ENCODE measurements at places on chromosomes 11 and 22. TPM values are rescaled to one million over a fixed set of nuclear protein-coding genes. Genes with fewer than 3 reads are reported as not detected.
A peak's percentile ranks its signal among the peaks of the same experiment; 100 is the strongest.

DNA sequence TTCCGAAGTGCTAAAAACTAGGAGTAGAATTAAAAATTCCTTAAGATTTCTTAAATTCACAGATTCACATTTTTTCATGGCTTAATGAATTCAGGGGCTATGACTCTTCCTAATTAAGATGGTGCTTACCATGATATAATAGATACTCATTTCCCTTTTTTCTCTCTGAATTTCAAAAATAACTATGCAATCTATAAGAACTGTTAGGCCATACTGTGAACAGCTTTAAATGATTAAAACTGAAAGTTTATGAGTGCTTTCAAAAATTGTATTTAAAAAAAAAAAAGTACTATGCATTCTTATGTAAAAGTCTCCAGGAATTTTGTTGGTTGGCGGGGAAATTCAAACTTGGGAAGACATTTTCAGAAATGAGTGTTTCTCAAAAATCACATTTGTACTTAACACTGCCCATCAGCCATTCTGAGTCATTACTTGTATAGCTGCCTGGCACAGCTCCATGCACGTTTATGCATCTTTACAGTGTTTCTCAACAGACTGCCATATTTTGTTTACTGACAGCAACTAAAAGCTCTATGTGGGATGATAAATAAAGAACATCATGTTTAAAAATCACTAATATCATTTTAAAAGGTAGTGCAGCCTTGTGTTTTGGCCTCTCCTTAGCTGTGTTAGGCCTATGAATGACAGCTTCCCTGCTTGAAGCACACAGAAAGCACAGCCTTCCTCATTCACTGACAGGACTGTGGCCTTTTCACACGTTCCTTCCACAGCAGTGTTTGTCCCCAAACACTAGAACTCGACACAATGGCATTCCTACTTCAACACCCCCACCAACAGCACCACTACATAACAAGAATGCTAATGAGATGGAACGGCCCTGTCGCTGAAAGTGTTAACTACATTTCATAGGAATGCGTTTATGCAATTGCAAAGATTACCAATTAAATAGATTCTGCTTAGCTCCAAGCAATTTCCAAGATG is 131.4 kb downstream of the DCDC1 start:
- H3K27me3 ChIP-seq, result peaks cover 21% of the 10 kb centered on the region
- no peak overlapping the region for H3K27ac ChIP-seq
- H3K4me1 ChIP-seq, result no peaks in the 10 kb centered on the region
- H3K36me3 ChIP-seq, result no peaks in the 10 kb centered on the region
- DNase-seq, result no peak
- no peak overlapping the region for H3K4me3 ChIP-seq

The FOLR3 gene
- not detected for total RNA-seq

DNA sequence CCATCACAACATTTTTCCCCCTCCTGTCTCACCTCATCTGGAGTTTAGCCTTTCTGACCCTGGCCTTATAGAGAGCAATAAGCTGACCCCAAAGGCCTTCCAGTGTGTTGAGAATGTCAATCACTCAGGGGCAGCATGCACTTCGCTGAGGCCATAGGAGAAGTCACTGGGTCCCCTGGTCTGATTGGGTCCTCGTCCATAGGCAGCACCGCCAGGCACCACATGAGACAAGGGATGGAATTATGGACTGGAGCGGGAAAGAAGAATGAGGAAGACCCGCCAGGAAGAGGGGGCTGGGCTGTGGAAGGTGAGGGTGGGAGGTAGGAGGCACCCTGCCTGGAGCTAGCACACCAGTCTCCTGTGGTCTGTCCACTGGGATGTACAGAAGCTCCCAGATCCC is 72.9 kb downstream of the DSCAML1 start:
- H3K27me3 ChIP-seq, result peaks cover 19% of the 10 kb centered on the region
- H3K4me3 ChIP-seq, result no peak overlapping the region
- no peak overlapping the region for H3K27ac ChIP-seq
- no peaks in the 10 kb centered on the region for H3K4me1 ChIP-seq

The SLC22A12 gene
- total RNA-seq, result not detected

- peaks cover 3% of the 10 kb centered on the region for H3K4me1 ChIP-seq
- no peak overlapping the region for H3K4me3 ChIP-seq
- H3K36me3 ChIP-seq, result no peaks in the 10 kb centered on the region
- no peak for DNase-seq
Measured at GRCh38 chr22:38018938-38019827, 34.8 kb upstream of the SOX10 start.

The KRTAP5-11 gene
- total RNA-seq, result not detected

The CHRNA10 gene
- total RNA-seq, result 1.1 TPM

The SEC14L3 gene
- not detected for total RNA-seq

DNA sequence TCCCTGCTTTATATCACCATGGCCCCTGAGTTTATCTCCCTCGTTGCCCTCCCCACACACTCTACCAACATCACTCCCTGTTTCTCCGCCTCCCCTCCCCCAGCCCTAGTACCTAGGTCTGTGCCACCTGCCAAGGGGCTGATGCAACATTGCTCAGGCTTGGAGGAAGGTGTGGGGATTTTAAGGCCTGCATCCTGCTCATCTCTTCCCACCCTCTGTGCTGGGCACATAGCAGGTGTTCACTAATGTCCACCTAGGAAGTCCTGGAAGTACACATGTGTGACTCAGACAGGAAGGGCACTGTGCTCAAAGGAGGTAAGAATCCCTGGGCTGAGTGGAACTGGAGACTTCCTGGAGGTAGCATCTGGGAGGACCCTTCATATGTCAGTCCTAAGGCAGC is 37.0 kb downstream of the PDE2A start:
- no peak overlapping the region for H3K27ac ChIP-seq
- no peaks in the 10 kb centered on the region for H3K36me3 ChIP-seq
- no peak overlapping the region for H3K4me3 ChIP-seq
- peaks cover 2% of the 10 kb centered on the region for H3K4me1 ChIP-seq
- DNase-seq, result no peak
- H3K27me3 ChIP-seq, result peaks cover 37% of the 10 kb centered on the region

GRCh38 chr11:119754656-119755355 is 25.8 kb upstream of the NECTIN1 start:
- no peaks in the 10 kb centered on the region for H3K36me3 ChIP-seq
- H3K4me1 ChIP-seq, result peaks cover 11% of the 10 kb centered on the region
- H3K27me3 ChIP-seq, result peaks cover 36% of the 10 kb centered on the region
- no peak for DNase-seq
- H3K27ac ChIP-seq, result no peak overlapping the region

GRCh38 chr11:117570701-117571100 is 226.3 kb downstream of the DSCAML1 start:
- peaks cover 2% of the 10 kb centered on the region for H3K27me3 ChIP-seq
- DNase-seq, result no peak
- no peak overlapping the region for H3K27ac ChIP-seq
- H3K4me1 ChIP-seq, result no peaks in the 10 kb centered on the region
- no peaks in the 10 kb centered on the region for H3K36me3 ChIP-seq
- no peak overlapping the region for H3K4me3 ChIP-seq

DNA sequence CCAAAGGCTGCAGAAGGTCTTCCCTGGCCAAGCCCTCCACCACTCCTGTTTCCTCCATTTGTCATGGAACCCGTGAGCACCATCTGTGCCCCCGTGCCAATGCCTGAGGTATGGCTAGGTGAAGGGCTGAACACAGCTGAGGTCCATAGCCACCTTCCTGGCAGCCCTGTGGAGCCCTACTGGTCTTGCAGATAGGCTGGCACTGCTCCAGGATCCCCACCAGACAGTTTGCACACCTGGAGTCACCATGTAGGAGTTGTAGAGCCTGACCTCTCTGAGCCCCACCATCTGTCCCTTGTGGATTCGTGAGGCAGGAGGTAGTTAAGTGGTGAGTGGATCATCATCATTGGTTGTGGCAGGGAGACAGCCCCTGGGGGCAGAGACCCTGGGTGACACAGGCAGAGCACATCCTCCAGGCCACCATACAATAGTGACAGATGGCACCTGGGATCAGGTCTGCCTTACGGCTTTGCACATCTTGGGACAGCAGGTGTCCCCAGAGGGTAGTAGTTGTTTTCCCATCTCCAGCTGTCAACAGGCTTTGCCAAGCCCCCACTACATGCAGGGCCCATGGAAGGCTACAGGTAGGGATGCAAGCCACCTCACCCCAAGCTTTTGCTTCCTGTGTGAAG is 52.5 kb upstream of the SUSD2 start:
- H3K27ac ChIP-seq, result no peak overlapping the region
- no peak for DNase-seq
- H3K36me3 ChIP-seq, result peaks cover 14% of the 10 kb centered on the region
- no peaks in the 10 kb centered on the region for H3K27me3 ChIP-seq
- no peak overlapping the region for H3K4me3 ChIP-seq
- no peaks in the 10 kb centered on the region for H3K4me1 ChIP-seq

DNA sequence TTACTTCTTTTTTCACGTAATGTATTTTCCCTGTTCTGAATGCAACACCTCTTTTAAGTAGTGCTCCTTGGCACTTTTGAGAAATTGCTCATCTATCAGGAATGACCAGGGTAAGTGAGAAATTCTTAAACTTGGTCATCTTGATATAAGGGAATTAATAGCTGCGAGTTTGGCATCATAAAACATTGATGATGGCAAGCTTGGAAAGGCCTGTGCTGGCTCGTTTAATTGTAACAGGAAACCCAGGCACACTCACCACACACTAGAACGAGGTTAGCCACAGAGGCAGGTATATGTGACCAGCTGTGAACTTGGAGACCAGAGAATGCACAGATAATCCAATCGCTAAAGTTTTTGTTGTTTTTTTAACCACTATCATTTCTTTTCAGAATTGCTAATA is 24.3 kb downstream of the FAM118A start:
- DNase-seq, result no peak
- no peaks in the 10 kb centered on the region for H3K4me1 ChIP-seq
- no peak overlapping the region for H3K27ac ChIP-seq
- peaks cover 56% of the 10 kb centered on the region for H3K36me3 ChIP-seq

The PTPN5 gene
- not detected for total RNA-seq

The NFRKB gene
- 26.0 TPM for total RNA-seq

The ANO1 gene
- total RNA-seq, result not detected

DNA sequence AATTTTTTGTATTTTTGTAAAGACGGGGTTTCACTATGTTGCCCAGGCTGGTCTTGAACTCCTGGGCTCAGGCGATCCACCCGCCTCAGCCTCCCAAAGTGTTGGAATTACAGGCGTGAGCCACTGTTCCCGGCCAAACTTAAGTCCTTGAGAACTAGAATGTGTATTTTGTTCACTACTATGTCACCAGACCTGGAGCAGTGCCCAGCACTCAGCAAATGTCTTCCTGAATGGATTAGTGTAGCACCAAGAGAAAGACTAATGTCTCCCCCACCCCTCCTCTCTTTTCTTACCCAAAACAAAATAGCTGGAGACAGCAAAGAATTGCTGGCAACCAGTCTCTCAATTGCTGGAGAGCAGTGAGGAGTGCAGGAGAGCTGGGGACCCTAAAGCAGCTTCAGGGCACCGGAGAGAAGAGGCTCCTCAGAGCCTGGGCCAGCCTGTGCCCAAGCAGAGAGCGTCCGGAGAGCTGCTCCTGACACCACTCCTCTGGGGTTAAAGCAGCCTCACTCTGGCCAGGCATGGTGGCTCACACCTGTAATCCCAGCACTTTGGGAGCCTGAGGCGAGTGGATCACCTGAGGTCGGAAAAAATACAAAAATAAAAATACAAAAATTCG is 14.9 kb downstream of the SLC25A18 start:
- no peaks in the 10 kb centered on the region for H3K36me3 ChIP-seq
- H3K4me3 ChIP-seq, result no peak overlapping the region
- H3K27ac ChIP-seq, result peak overlapping the region; percentile 56
- no peaks in the 10 kb centered on the region for H3K27me3 ChIP-seq
- no peak for DNase-seq
- peaks cover 19% of the 10 kb centered on the region for H3K4me1 ChIP-seq

The OR52I2 gene
- total RNA-seq, result not detected

The NCAM1 gene
- 1.9 TPM for total RNA-seq

DNA sequence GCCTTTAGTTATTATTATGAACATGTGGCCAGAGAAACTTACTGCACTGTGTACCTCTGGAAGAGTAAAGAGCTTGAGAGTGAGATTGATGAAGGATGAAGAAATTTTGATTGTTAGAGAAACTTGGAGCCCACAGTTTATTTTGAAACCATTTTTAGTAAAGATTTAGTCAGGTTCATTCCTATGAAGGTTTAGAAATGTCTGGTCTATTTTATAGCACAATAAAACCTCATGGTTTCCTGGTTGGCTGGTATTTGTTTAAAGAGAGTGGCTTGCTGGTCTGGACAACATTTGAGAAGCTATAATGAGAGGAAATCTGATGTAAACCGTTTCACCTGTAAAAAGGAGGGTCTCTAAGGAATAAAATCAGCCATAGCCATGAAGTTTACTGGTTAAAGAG is 8.8 kb upstream of the PDE3B start:
- no peak for DNase-seq
- peaks cover 37% of the 10 kb centered on the region for H3K27me3 ChIP-seq
- H3K4me3 ChIP-seq, result no peak overlapping the region
- H3K27ac ChIP-seq, result no peak overlapping the region
- H3K36me3 ChIP-seq, result no peaks in the 10 kb centered on the region
- H3K4me1 ChIP-seq, result no peaks in the 10 kb centered on the region

Data from osteocyte (in vitro differentiated cells).